ENCODE measurements at places on chromosomes 6 and 20. TPM values are rescaled to one million over a fixed set of nuclear protein-coding genes. Genes with fewer than 3 reads are reported as not detected.

DNA sequence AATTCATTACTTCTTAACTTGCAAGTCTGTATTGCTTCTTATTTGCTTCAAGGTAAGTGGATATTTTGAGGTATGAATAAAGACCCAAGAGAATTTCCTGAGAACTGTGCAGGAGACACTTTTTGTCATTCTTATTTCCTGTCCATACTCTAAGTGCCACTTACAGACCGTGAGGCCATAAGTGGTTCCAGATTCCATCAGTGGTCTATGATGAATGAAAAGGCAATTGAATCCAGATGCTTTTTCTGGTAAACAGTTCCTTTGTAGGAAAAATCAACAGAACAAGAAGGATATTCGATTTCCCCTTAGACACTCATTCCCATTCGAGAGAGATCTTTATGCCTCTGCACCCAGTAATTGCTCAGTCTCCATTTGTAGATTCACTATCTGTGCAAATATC lies 58.3 kb upstream of the PDE10A start:
- no peaks in the 10 kb centered on the region for H3K36me3 ChIP-seq
- H3K4me1 ChIP-seq: peaks cover 3% of the 10 kb centered on the region
- H3K27ac ChIP-seq: no peak overlapping the region

GRCh38 chr6:106286746-106287145 lies 38.8 kb downstream of the ATG5 start:
- no peak overlapping the region for H3K27ac ChIP-seq
- DNase-seq: no peak
- H3K4me3 ChIP-seq: peak overlapping the region; percentile 32

GRCh38 chr6:44661221-44662008 lies 273.9 kb downstream of the CDC5L start:
- H3K27me3 ChIP-seq: peaks cover 14% of the 10 kb centered on the region
- H3K36me3 ChIP-seq: no peaks in the 10 kb centered on the region
- no peak overlapping the region for H3K4me3 ChIP-seq
- no peak overlapping the region for H3K27ac ChIP-seq
- H3K4me1 ChIP-seq: peaks cover 6% of the 10 kb centered on the region
- DNase-seq: no peak

ADGRF1 gene
- total RNA-seq: not detected

PRSS16 gene
- 17.9 TPM for total RNA-seq

GRCh38 chr6:31267651-31268368 lies 4.1 kb downstream of the HLA-C start:
- H3K27me3 ChIP-seq: peaks cover 6% of the 10 kb centered on the region
- H3K36me3 ChIP-seq: no peaks in the 10 kb centered on the region
- H3K4me3 ChIP-seq: no peak overlapping the region
- no peak overlapping the region for H3K27ac ChIP-seq
- H3K4me1 ChIP-seq: no peaks in the 10 kb centered on the region

GRCh38 chr6:2376429-2377355 lies 131.3 kb upstream of the GMDS start:
- no peaks in the 10 kb centered on the region for H3K27me3 ChIP-seq
- no peak overlapping the region for H3K4me3 ChIP-seq
- no peak overlapping the region for H3K27ac ChIP-seq
- no peaks in the 10 kb centered on the region for H3K4me1 ChIP-seq
